ENCODE measurements at places on chromosomes 16 and 17. TPM values are rescaled to one million over a fixed set of nuclear protein-coding genes. Genes with fewer than 3 reads are reported as not detected.

ADORA2B gene
- not detected for total RNA-seq

- DNase-seq, result no peak
Observed at GRCh38 chr16:18800293-18800692, 1.1 kb downstream of the ARL6IP1 start.

SSH2 gene
- 183 TPM for total RNA-seq

DNA sequence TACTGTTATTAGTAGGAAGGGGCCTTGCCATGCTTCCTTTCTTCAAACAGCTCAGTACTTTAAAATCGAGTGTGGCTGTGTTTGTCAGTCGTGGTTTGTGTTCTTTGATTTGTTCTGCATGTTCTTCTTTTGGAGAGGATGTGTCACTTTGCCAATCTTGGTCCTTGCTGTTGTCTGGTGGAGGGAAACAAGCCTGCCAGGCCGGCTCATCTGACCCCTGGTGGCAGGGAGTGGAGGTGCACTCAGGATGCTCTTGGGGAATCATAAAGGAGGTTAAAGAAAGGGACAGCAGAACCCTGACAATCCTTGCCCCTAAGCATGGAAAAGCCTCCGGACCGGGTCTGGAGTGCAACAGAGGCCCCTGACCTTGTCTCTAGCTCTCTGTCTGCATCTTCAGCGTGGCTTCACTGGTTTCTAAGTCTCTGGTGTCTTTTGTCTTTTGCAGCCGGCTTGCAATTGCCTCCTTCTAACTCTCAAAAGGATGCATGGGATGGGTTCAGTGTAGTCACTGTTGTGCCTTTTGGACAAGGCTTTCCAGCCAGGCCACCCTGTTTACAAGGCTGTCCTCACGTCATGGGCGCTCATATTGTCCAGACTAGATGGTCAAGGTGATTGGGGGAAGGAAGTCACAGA, 135.8 kb downstream of the WWOX start:
- peak; percentile 59 for DNase-seq

INTS2 gene
- 22.3 TPM for total RNA-seq

NPIPA8 gene
- 2.9 TPM for total RNA-seq

KRT17 gene
- not detected for total RNA-seq

GRCh38 chr17:8946476-8946875, 19.0 kb downstream of the PIK3R5 start:
- DNase-seq, result no peak

GRCh38 chr17:63001689-63002394, 35.8 kb downstream of the TANC2 start:
- DNase-seq, result no peak

GRCh38 chr16:945271-946047, 25.3 kb downstream of the LMF1 start:
- DNase-seq, result no peak

DNA sequence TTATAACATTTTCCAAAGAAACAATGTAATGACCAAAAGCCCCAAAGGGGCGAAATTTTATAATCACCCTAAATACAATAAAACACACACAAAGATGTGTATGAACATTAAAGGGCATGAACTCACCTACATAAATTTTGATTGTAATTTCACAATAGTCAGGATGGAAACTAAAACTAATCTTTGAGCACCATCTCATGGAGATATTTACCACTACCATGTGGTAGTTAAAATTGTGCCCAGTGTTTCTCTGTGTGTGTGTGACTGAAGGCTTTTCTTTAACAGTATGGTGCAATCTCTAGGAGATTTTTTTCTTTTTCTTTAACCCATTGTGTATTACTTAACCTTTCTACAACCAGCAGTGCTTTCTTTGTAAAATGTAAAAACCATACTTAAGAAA, 19.7 kb upstream of the MEIOC start:
- DNase-seq, result peak; percentile 43

KRTAP4-9 gene
- not detected for total RNA-seq

- DNase-seq, result no peak
Observed at GRCh38 chr17:45700171-45701090, 83.7 kb upstream of the CRHR1 start.

DNASE1L2 gene
- 1.1 TPM for total RNA-seq

- no peak for DNase-seq
Observed at GRCh38 chr17:37318931-37319594, 56.7 kb upstream of the C17orf78 start.

DNA sequence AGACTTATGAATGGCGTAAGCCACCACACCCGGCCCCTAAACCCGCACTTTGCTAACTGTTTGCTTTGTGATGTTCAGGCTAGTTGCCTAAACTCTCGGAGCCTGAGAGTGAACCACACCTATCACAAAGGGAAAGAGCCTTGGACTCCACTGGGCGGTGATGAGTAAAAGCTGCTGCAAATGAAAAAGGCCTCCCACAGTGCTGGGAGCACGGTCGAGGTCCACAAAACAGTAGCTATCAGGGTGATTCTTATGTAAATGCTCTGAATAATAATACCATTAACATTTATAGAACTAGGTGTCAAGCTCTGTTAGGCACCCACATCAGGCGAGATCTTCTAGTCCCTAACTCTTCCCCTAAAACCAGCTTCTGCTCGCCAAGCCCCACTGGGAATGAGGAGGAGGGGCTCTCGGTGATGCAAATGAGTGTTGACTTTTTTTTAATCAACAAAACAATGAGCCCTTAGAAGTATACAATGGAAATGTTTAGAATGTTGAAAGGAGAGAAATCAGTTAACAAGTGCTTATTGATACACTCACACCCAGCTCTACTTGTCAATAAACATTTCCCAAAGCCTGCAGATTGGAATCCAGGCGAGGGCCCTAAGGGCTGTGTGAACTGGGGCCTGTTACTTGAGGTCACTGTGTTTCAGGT, 19.8 kb downstream of the FBRS start:
- no peak for DNase-seq

TPSAB1 gene
- not detected for total RNA-seq

- DNase-seq, result no peak
Observed at GRCh38 chr16:55471448-55472097, 7.4 kb upstream of the MMP2 start.

GRCh38 chr16:16025214-16025968, 76.0 kb downstream of the ABCC1 start:
- peak; percentile 32 for DNase-seq

DNA sequence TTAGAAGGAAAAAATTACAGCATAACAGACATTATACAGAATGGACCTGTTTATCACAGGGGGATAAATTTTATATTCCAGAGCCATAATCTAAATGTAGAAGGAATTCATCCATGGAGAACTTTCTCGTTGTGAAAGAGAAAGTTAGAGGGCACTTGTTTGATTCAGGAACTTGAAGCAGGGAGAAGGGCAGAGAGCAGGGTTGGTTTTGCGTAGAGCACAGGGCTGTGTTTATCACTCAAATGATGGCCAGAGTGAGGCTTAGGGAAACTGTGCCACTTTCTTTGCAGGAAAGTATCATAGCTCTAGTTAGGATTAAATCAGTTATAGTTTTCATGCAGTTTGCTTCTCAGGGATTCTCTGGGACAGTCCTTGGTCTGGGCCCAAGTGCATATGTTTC, 29.1 kb upstream of the MED13 start:
- DNase-seq, result no peak

DNA sequence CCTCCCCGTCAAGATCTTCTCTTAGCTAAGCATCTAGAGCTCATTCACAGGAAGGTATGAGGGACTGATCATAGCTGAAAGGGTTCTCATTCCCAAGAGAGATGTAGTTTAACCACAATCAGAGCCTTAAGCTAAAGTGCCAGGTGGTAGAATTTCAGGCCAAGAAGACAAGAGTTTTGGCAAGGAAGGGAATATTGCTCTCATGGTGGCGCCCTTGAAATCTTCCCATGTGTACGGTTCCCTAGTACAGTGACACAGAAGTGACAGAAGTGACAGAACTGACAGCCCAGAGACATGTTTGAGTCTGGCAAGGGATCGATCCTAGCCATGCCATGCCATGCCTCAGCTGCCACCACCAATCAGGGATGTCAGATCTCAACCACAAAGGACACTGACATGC, 2.5 kb downstream of the GRIN2C start:
- DNase-seq, result no peak

- DNase-seq, result no peak
Observed at GRCh38 chr17:56774650-56775049, 59.1 kb downstream of the C17orf67 start.

SEZ6L2 gene
- total RNA-seq, result not detected

NUP85 gene
- 128 TPM for total RNA-seq

WBP2 gene
- 132 TPM for total RNA-seq

ATP2A1 gene
- total RNA-seq, result 0.84 TPM

DNA sequence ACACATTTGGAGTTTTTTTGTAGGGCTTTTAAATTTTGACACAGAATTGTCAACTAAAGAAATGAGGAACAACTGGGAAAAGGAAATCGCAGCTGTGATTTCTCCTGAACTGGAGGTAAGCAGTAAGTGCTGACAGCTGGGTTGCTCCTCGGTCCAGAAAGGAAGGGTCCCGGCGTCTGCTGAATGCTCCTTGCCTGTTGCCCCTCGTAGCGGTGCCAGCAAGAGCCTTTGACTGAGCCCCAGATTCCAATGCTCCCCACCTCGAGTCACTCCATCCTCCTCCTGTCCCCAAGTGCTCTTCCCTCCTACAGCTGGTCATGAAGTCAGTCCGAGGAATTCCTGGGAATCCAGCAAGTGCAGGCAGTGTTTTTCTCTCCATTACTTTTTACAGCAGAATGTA, 32.0 kb upstream of the ENDOV start:
- no peak for DNase-seq

Data from B cell (primary cell).